H4 (cell line): ENCODE measurements at places on chromosomes 3 and 15. TPM values are rescaled to one million over a fixed set of nuclear protein-coding genes. Genes with fewer than 3 reads are reported as not detected.

- DNase-seq: peak; percentile 57
Measured at GRCh38 chr3:134473868-134474546, 11.8 kb downstream of the ANAPC13 start.

DNA sequence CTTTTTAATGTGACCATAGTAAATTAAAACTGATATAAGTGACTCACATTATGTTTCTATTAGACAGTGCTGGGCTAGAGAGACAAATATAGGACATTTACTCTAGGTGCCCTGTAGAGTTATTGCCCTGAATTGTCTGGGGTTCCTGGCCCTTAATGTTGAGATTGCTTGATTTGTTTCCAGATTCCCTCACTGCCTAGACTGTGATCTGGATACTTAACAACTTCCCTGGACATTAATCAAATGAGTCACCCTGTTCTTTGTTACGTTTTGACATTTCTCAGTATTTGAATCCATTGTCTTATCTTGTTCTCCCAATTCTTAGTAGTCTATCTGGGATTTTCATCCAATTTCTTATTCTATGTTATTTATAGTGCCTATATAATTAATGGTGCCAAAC, 65.8 kb downstream of the DTWD1 start:
- no peak for DNase-seq

GRCh38 chr3:16932877-16933276, 48.1 kb downstream of the PLCL2 start:
- no peak for DNase-seq

Gene WDR93
- 0.35 TPM in 1 of 2 replicates, not detected in the other for total RNA-seq

Gene ARPP21
- total RNA-seq: 0.41 TPM in 1 of 2 replicates, not detected in the other

GRCh38 chr3:197541756-197542539, 13.8 kb downstream of the BDH1 start:
- peak; percentile 14 for DNase-seq

Gene GOLGA8J
- not detected in 2 replicates for total RNA-seq

Gene PIGZ
- 0.89 and 1.7 TPM in 2 replicates for total RNA-seq

DNA sequence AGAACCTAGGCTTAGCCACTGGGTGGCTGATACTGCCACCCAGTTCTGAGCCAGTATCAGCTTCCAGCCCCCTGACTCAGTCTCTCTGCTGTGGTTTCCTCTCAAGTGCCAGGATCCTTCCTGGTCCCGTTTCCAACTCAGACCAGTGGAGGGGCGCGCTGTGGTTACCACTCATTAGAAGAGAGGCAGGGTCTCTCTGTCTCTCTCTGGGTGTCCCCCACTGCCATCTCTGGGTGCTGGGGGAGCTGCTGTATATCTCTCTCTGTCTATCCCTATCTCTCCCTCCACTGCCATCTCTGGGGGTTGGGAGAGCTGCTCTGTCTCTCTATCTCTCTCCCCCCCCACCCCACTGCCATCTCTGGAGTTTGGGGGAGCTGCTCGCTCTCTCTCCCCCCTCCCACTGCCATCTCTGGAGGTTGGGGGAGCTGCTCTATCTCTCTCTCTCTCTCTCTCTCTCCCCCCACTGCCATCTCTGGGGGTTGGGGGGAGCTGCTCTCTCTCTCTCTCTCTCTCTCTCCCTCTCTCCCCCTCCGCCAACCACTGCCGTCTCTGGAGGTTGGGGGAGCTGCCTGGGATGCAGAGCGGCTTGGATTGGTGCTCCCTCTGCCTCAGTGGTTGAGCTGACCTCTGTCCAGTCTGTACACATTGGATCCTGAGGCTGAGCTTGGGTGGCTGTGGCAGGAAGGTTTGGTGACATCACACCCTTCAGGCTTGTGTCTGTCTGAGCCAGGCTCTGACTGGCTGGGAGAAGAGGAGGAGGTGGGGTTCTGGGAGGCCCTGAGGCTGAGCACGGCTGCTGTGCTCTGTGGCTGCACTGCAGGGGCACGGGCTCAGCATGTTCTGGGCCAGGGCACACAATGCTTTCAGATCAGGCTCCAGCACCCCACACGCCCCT, 98.9 kb downstream of the APBA2 start:
- peak; percentile 34 for DNase-seq

- DNase-seq: peak; percentile 18
Measured at GRCh38 chr15:85168642-85169173, 187.1 kb downstream of the PDE8A start.

Gene CEMIP
- 0.06 and 0.68 TPM in 2 replicates for total RNA-seq

DNA sequence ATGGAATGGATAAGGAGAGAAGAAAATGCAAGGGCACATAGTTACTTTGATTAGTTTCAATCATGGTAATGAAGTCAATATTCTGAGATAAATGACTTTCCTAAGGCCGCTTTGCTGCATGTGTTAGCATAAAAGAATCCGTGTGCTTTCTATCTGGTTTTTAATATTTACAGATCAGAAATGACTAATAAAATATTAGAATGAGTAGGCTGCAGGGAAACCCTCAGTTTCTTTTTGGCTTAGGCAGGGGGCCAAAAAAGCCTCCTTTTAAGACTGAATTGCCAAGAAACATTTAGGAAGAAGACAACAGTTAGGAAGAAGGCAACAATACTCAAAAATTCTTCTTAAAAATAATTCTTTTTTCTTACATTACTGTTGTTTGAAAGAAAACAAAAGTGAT, 11.6 kb downstream of the NEK11 start:
- DNase-seq: no peak

DNA sequence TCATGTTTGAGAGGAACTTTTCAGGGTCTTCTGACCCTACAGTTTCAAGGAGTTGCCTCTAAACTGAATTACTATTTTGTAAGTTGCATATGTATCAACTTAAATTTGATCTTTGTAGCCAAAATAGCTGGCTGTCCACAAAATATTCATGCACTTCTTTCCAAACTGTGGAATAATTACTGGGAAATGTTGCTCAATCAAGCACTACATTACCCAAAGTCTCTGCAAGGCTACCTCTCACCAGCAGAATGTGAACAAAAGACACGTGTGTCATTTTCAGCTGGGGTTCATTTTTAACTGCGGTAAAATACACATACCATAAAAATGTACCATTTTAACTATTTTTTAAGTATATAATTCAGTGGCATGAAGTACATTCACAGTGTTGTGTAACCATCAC, 320.4 kb downstream of the CTNNB1 start:
- DNase-seq: no peak

Gene SCG3
- not detected in 2 replicates for total RNA-seq

Gene SIDT1
- not detected in 2 replicates for total RNA-seq

Gene CHDH
- 0.02 and 0.39 TPM in 2 replicates for total RNA-seq

Gene LSMEM2
- total RNA-seq: not detected in 2 replicates

DNA sequence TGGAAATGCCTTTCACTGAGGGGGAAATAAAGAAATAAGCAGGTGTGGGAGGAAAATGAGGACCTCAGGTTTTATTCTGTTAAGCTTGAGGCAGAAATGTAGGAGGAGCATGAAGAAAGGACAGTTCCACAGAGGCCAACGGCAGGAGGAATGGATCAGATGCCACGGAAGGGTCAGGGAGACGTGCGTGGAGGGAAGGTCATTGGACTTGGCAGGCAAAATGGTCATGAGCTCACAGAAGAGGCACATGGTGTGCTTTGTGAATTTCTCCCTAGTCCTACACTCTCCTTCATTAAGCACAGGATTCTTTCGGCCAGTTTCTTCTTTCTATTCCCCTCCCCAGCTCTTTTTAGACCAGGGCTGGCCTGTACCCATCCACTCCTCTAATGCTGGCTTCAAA, 32.5 kb upstream of the THSD4 start:
- no peak for DNase-seq

- no peak for DNase-seq
Measured at GRCh38 chr3:115227461-115227860, 80.4 kb upstream of the ZBTB20 start.

Gene WDR49
- not detected in 2 replicates for total RNA-seq

- DNase-seq: no peak
Measured at GRCh38 chr3:168974617-168975403, 688.7 kb downstream of the MECOM start.

GRCh38 chr15:88990185-88990679, 77.1 kb upstream of the MFGE8 start:
- no peak for DNase-seq

DNA sequence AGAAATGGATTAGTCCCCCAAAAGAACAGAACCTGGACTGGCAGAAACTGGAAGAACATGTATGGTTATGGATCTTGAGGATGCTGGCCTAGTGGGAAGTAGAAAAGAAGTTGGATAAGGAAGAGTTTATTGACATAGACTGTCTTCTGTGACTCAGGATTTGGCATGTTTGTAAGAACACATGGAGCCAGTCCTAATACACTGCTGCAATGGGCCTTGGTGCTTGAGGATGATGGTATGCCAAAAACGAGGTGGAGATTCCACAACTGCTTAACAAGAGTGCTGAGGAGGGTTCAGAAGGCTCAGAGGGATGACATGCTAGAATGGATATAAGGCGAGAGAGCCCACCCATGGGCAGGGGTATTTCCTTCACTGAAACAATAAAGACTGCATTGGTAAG, 22.4 kb downstream of the LZTFL1 start:
- no peak for DNase-seq

GRCh38 chr15:83694536-83694935, 40.6 kb downstream of the ADAMTSL3 start:
- no peak for DNase-seq

DNA sequence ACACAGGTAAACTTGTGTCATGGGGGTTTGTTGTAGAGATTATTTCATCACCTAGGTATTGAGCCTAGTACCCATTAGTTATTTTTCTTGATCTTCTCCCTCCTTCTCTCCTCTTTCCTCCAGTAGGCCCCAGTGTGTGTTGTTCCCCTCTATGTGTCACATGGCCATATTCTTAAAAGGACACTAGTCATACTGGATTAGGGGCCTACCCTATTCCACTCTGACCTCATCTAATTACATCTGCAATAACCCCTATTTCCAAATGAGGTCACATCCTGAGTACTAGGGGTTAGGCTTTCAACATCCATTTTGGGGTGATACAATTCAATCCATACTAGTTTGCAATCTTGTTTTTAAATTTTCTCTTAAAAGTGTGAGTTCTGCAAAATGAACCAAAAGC, 142.8 kb downstream of the IMPG2 start:
- no peak for DNase-seq

DNA sequence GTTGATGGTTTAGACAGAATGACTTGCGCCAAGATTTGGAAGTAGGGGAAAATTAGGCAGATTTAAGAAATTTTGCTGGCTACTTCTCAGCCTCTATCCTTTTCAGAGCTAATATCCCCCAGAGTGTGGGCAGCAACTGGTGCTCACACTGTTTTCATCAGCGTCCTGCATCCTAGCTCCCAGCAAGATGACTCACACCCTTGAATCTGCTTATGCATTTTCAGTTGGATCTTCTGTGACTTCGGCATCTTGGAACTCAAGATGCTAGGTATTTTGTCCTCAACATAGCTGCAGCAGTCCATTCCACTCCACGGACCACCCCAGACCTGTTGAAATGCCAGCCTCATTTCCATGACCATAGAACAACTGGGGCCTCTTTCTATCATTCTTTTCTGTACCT, 336.1 kb upstream of the NR2F2 start:
- no peak for DNase-seq

DNA sequence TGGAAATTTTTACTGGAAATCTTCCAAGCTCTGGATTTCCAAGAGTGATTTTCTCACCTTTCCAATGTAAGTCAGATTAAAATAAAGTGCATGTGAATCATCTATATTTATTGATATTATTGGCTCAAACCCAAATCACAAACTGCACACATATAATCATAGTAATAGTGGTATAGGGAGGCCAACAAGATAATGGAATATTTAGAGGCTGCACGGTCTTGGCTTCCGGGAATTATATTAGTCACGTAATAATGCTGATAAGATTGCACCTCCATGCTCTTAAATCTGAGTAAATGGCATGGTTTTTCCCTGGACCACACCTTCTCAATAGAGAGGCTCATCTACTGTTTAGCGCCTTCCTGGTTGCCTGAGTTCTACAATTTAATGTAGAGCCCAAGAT, 567.1 kb upstream of the NR2F2 start:
- DNase-seq: no peak

Gene PARL
- 82.1 and 88.7 TPM in 2 replicates for total RNA-seq

Gene NMNAT3
- not detected in 2 replicates for total RNA-seq

Gene CA12
- 24.2 and 27.4 TPM in 2 replicates for total RNA-seq

DNA sequence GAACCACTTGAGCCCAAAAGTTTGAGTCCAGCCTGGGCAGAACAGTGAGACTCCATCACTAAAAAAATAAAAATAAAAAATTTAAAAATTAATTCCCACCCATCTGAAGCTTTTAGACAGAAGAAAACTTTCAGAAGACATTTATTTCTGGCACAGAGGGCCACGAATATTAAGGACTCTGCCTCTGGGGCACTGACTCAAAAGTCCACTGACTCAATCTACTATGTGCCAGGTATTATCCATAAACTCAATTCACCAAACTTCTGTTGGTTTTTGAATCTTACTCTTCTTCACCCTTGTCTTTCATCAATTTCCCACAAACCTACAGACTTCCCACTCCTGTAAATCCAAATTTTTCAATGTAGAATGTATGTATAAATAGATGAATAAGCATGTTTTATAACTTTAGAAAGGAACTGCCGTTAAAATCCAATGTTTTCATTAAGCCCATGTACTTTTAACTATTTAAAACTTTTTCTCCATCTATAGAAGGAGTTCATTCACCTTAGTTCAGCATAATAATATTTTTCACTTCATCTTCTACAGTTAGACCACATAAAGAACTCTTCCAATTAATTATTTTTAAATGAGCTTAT, 19.9 kb downstream of the ATP13A3 start:
- DNase-seq: no peak

GRCh38 chr3:195438371-195438770, 4.4 kb downstream of the ACAP2 start:
- DNase-seq: no peak

Gene CILP
- 0.02 and 0.10 TPM in 2 replicates for total RNA-seq

Gene TRH
- not detected in 2 replicates for total RNA-seq

DNA sequence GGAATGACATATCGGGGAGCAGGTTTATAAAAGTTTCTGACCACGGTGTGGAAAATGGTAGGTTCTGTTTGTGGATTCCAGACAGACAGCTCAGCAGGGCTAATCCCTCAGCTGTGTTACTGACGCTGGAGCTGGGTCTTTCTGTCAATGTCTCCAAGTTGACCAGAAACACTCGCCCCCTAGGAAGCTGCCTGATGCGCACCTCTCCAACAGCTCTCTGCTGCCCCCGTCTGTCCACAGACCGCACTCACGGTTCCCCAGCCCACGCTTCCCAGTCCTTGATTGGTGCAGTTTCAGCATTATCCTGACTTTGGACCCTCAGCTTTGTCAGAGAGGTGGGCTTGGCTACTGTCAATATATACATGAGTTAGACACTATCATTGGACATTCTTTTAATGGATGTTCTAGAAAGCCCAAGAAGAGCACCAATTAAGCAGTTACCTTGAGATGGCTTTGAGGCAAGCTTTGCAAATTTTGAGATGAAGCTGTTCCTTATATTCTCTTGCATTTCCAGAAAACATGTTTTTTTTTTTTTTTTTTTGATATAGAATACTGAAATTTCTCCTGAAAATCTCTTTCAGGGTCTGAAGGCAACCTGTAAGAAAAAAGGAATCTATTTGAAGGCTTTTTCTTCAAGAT, 98.9 kb upstream of the TBC1D5 start:
- peak; percentile 29 for DNase-seq

DNA sequence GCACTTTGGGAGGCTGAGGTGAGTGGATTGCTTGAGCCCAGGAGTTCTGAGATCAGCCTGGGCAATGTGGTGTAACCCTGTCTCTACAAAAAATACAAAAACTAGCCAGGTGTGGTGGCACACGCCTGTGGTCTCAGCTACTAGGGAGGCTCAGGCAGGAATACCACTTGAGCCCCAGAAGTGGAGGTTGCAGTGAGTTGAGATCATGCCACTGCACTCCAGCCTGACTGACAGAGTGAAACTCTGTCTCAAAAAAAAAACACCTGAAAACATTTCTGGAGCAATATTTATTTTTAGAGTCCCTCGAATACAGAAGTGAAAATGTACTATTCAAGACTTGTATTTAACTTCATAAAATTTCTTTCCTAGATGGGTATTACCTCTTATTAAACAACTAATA, 4.6 kb downstream of the SPCS1 start:
- DNase-seq: no peak

- no peak for DNase-seq
Measured at GRCh38 chr15:79844221-79844620, 52.6 kb downstream of the MTHFS start.
